ENCODE measurements at places on chromosomes 7 and 10. TPM values are rescaled to one million over a fixed set of nuclear protein-coding genes. Genes with fewer than 3 reads are reported as not detected.

- H3K36me3 ChIP-seq, result peaks cover 30% of the 10 kb centered on the region
- no peaks in the 10 kb centered on the region for H3K27me3 ChIP-seq
- no peak overlapping the region for H3K4me3 ChIP-seq
- H3K4me1 ChIP-seq, result peaks cover 7% of the 10 kb centered on the region
- DNase-seq, result no peak
- no peak overlapping the region for H3K27ac ChIP-seq
These were observed 26.0 kb downstream of the AGK start for GRCh38 chr7:141577043-141577839.

MMS19 gene
- total RNA-seq, result 113 TPM

DNA sequence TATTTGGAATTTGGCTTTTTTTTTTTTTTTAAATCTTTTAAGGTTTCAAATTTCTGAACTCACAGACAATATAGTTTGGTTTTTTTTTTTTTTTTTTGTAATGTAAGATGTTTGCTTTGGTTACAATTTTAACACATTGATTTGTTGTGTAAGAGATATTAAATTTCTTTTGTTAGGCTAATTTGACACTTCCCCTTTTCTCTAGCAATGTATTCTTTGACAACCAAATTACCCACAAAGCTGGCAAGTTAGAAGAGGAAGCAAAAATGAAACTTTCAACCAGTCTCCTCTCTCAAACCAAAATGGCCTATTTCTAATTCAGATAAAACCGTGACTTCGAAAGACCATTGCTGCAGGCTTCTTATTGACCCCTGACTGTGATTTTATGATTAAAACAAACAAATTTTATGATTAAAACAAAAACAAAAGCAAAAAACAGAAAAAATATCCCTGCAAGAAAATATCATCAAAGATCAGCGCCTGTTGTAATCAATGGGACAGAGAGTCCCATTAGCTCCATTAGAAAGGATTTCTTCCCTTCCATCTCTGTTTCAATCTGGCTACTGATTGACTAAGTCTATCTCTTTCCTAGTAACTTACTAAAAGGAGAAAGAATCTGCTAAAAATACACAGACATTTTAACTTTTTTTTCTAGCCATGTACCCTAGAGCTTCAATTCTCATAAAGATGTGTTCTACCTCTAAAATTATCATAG is 489.2 kb downstream of the MDFIC start:
- H3K36me3 ChIP-seq, result no peaks in the 10 kb centered on the region
- no peaks in the 10 kb centered on the region for H3K4me1 ChIP-seq
- DNase-seq, result no peak
- H3K27ac ChIP-seq, result no peak overlapping the region

- H3K27me3 ChIP-seq, result peaks cover 21% of the 10 kb centered on the region
- H3K27ac ChIP-seq, result no peak overlapping the region
- H3K36me3 ChIP-seq, result no peaks in the 10 kb centered on the region
- no peak overlapping the region for H3K4me3 ChIP-seq
- no peaks in the 10 kb centered on the region for H3K4me1 ChIP-seq
These were observed 4.5 kb downstream of the FAM180A start for GRCh38 chr7:135743907-135744731.

DNA sequence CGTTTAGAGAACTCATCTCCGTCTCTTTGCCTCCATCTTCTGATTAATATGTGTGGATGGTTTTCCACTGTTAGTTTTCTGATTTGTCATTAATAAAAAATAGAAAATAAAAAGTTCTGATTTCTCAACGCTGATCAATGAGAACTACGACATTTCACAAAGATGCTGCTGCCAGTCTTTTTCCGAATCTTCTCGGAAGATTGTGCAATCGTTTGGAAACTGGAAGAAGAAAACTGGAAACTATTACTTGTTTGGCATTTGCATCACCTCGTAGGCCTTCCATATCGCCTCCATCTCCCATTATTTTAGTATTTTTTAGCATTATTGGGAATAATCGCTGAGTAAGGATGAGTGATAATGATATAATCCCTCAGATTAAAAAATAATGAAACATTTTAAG is 123.2 kb upstream of the KLF6 start:
- DNase-seq, result no peak
- H3K27ac ChIP-seq, result no peak overlapping the region
- no peak overlapping the region for H3K4me3 ChIP-seq
- H3K4me1 ChIP-seq, result peaks cover 23% of the 10 kb centered on the region
- peaks cover 3% of the 10 kb centered on the region for H3K36me3 ChIP-seq

GRCh38 chr7:1059200-1060091 is 15.1 kb downstream of the GPR146 start:
- no peaks in the 10 kb centered on the region for H3K27me3 ChIP-seq
- H3K4me3 ChIP-seq, result no peak overlapping the region
- H3K36me3 ChIP-seq, result no peaks in the 10 kb centered on the region
- H3K27ac ChIP-seq, result no peak overlapping the region

DNA sequence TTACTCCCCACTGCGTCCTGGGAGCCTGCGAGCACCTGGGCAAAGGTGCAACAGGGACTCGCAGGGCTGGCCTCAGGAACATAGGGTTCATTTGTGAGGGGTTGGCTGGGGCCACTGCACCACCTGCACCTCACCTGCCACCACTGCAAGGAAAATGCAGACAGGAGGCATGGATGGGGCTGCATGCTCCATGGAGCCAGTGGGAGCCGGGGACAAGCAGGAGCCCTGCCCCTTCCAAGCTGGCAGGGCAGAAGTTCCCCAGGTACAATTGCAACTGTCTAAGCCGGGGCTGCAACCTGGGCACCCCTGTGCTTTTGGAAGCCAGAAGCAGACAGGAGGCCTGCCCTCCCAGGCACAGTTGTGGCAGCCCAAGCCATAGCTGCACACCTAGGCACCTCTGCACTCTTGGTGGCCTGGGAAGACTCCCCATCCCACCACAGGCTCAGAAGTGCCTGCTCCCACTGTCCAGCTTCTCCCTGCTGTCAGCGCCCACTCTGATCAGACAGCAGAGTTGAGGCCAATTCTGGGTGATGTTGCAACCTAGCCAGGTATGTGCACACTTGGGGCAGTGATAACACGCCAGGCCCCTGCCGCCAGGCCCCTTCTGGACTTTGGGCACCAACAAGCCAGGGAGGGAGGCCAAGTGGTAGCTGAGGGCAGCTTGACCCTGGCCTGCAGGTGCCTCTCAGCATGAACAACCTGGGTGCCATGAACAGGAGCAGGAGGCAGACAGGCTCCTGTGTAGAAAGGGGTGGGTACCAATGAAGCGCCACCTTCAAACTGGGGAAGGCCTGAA is 58.2 kb downstream of the TMEM106B start:
- peaks cover 3% of the 10 kb centered on the region for H3K27me3 ChIP-seq
- H3K4me1 ChIP-seq, result no peaks in the 10 kb centered on the region
- DNase-seq, result no peak
- H3K27ac ChIP-seq, result no peak overlapping the region
- peaks cover 4% of the 10 kb centered on the region for H3K36me3 ChIP-seq

- peaks cover 15% of the 10 kb centered on the region for H3K27me3 ChIP-seq
- no peaks in the 10 kb centered on the region for H3K4me1 ChIP-seq
- no peak for DNase-seq
These were observed 3.5 kb upstream of the CCL24 start for GRCh38 chr7:75817116-75817515.

DNA sequence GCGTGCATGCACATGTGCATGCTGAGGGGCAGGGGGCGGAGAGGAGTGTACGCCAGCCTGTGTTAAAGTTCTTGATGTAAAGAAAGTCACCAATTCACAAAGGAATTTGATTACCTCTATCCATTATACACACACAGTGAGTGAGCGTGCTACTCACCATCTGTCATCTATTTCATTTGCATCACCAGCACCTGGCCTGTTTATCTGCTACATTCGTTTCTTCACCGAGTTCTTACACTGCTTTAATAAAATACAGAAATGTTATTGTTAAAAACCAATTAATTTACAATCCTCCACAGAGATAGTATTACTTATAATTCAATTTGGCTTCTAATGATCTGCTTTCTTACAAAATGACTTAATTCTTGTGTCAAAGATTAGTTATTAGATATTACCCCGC is 32.6 kb downstream of the NEUROD6 start:
- H3K4me3 ChIP-seq, result no peak overlapping the region
- H3K27ac ChIP-seq, result no peak overlapping the region
- H3K4me1 ChIP-seq, result no peaks in the 10 kb centered on the region
- H3K36me3 ChIP-seq, result no peaks in the 10 kb centered on the region
- H3K27me3 ChIP-seq, result no peaks in the 10 kb centered on the region

- H3K4me3 ChIP-seq, result no peak overlapping the region
- DNase-seq, result no peak
- no peak overlapping the region for H3K27ac ChIP-seq
These were observed 52.4 kb downstream of the ZNF365 start for GRCh38 chr10:62426600-62426999.

DNA sequence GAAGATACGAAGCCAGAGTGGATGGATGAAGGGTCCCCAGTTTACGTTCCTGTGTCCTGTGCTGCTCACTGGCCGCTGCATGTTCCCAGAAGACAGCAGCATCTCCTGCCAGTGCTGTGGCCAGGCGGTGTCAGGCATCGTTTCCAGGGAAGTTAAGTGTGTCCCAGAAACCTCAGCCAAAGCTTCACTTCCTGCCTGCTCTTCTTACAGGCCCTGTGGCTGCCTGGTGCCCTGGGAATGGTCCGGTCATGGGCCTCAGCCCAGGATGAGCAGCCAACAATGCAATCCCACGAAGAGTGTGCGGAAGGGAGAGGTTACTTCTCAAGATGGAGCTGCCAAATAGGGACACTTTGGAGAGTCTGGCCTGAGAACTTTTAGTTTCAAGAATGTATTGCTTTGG is 99.7 kb upstream of the TARP start:
- no peaks in the 10 kb centered on the region for H3K27me3 ChIP-seq
- DNase-seq, result no peak
- peaks cover 26% of the 10 kb centered on the region for H3K4me1 ChIP-seq

- no peaks in the 10 kb centered on the region for H3K36me3 ChIP-seq
- DNase-seq, result no peak
- H3K27me3 ChIP-seq, result no peaks in the 10 kb centered on the region
- H3K4me1 ChIP-seq, result peaks cover 38% of the 10 kb centered on the region
- H3K4me3 ChIP-seq, result no peak overlapping the region
These were observed 294.4 kb upstream of the NPVF start for GRCh38 chr7:25522727-25523126.

DNA sequence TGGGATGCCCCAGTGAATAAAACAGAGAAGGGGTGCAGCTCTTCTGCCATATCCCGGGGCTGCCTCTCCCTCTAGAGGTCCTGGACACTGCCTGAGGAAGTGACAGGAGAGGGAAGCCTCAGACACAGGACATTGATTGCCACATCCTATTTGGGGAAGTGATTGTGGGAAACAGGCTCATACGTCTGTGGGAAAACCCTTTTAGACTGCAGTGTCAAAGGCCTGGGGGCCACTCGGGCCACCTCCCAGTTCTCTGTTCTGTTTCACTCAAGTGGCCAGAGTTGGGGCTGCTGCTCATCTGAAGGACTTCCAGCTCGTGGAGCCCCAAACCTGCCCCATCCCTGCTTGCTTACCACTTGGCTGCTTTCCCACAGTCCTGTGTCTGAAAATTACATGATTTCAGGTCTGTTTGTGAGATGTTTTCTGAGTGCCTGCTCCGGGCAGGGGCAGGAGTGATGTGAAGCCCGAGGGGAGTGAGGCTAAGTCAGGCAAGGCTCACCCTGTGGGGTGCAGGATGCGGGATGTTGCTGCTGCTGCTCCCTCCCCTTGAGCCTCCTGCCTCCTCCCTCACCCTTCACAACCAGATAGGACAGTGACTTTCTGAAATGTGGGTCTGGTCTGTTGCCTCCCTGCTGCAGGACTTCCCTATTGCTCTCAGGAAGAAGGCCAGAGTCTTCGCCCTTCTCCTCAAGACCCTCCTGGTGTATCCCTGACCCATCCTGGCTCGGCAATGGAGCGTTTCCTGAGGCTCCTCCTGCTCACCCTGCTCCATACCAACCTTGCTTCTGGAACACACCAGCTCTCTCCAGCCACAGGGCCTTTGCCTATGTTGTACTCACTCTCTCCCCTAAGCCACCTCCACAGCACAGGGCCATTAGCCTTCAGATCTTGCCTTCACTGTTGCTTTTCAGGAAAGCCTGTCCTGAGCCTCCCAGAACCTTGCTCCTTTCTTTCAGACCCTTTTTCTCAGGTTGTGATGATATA is 58.4 kb downstream of the NEURL1 start:
- peaks cover 16% of the 10 kb centered on the region for H3K4me1 ChIP-seq
- H3K27ac ChIP-seq, result no peak overlapping the region
- DNase-seq, result no peak
- H3K27me3 ChIP-seq, result peaks cover 18% of the 10 kb centered on the region
- no peaks in the 10 kb centered on the region for H3K36me3 ChIP-seq

DNA sequence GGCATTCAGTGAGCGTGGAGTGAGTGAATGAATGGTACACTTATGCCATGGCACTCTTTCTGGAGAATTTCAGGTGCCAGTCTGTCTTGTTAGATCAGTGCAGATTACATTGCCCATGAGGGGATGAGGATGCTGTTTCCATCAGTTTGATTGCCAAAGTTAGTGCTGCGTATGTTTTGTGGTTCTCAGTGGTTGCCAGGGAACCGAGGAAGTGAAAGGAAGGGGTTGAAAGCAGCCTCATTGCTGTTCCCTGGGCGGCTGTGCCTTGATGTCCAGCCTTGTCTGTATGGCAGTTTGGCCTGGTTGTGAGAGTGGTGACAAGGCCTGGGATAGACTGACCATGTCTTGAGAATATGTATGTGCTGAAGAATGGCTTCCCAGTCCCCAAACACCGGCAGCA is 30.2 kb downstream of the WBP1L start:
- no peaks in the 10 kb centered on the region for H3K36me3 ChIP-seq
- peaks cover 87% of the 10 kb centered on the region for H3K4me1 ChIP-seq
- peak overlapping the region; percentile 1 for H3K4me3 ChIP-seq
- no peak overlapping the region for H3K27ac ChIP-seq
- no peak for DNase-seq

All from activated T-cell treated with anti-CD3 and anti-CD28 coated beads, Interleukin-2, amount 50 U/mL, for 72 hours (primary cell).